ENCODE measurements at places on chromosomes 6 and 20. TPM values are rescaled to one million over a fixed set of nuclear protein-coding genes. Genes with fewer than 3 reads are reported as not detected.
A peak's percentile ranks its signal among the peaks of the same experiment; 100 is the strongest.

GRCh38 chr6:132298344-132298949 is 102.8 kb downstream of the MOXD1 start:
- peak; percentile 48 for DNase-seq

GRCh38 chr20:61627791-61628415 is 375.8 kb downstream of the CDH4 start:
- no peak for DNase-seq

DNA sequence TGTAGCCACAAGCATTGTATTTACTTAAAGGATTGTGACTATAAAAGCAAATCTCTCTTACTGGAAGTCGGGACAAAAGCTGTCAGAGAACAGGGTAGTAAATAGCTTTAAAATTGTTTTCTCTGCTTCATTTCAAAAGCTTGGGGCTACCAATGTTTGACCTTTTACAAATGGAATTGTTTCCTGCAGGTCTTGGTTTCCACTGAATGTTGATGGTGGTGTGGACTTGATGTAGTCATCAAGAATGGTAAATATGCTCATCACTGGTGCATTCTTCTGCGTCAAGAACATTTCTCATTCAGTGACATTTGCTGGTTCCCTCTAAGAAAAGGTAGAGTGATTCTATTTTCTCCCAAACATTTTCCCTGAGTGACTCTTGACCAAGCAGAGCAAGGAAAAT is 435.4 kb upstream of the KHDRBS2 start:
- DNase-seq, result no peak

DNA sequence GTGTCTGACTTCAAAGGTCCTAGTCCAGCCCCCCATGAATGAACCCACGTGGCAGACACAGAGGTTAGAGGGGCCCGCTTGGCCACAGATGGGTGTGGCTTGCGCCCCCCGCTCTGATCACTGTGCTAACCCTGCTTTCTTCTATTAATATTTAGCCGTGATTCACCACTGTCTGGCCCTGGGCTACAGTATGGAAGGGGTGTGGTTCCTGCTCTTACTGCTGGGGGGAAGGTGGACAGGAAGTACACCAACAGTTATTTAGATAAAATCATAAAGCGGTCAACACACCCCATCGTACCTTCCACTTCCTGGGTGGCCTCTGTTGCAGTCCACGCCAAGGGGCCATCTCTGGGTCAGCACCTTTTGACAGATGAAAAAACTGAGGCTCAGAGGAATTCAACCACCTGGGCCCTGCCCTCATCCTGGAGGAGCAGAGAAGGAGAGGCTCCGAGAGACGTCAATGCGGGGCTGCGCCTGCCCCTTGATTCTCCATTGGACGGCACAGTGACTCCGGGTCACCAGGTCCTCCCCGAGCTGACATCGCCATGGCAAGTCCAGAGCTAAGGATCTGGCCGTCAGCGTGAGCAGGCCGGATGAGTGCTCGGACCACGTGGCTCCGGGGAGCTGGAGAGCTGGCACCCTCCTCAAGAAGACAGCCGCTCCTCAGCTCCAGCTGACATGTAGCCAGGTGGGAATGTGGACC is 206.3 kb downstream of the PREX1 start:
- no peak for DNase-seq

DNA sequence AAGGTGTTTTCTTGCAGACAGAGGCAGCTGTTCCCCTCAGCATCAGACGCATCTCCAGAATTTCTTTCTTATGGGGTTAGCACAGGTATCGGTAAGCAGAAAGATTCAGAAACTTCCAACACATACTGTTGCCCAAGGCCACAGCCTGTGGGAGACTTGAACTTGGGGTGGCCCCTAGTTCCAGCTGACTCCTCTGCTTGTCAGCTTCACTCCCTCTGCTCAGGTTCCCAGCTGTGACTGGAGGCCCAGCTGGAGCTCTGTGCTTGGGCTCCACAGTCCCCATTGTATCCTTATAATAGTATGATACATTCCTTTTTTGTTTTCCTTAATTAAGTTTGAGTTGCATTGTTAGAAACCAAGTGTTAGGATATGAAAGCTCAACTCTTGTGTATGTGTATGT is 26.2 kb upstream of the BTN3A2 start:
- no peak for DNase-seq

DNA sequence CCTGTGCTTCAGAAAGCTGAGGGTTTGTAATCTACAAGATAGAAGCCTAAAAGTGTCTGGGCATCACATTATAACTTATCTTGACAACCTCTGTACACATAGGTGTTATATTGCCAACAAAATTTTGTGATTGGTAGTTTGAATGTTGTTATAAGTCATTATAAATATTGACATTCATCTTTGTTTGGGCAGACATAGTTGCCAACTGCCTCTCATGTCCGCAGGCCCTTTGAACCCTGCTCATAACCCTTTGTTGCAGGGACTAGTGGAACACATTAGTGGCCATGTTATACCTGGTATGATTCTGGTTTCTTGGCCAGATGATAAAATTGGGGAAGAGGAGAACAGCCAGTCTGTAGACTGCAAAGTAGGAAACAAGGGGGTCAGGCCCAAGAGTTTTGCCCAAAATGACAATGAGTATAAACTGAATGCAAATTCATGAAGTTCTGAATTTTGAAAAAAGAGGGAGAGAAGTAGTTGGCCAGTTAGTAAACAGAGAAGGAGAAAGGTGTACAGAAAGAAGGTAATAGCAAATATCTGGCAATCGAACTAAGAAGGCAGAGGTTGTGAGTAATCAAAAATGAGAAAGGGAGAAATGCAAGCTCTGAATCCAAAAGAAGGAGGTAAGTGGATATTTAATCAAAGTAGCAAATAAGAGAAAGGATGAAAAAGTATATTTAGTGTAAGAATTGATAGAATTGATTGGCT is 21.6 kb upstream of the LMBRD1 start:
- no peak for DNase-seq

DNA sequence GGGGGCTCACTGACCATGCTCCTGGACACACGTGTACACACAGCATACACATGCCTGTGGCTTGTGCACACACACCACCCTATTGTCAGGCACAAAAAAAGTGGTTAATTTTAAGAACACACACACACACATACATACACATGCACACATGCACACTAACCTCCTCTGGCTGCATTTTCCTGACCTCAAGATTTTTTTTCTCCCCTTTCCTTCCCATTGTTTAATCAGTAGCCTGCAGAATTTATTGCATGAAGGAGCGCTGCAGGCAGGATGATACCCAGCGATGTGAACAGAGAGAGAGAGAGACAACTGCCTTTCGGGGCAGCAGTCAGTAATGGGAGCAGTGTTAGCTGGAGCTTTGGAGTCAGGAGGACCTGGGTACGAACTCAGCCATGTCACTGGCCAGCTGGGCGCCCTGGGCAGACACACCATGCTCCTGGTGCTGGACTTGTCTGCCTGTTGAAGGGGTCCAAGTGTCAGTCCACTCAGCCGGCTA is 990 bp upstream of the TRAF3IP2 start:
- no peak for DNase-seq

GRCh38 chr20:8020314-8021079 is 936 bp upstream of the TMX4 start:
- peak; percentile 60 for DNase-seq

DNA sequence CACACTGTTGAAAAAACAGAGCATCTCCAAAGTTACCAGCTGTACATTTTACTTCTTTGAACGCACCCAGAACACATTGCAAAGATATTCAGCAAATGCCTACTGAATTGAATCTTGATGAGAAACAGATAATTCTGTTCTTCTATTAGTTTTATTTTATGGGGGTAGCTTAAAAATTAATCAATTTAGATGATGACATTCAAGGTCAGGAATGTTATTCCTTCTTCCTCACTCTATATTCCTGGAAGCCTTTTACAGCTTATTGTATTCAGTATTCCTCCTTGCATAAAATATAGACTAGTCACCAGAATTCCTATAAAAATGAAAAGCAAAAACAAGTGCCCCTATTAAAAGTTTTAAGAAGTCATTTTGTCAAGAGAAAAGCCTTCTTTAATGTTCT is 21.4 kb upstream of the GMDS start:
- DNase-seq, result no peak

DNA sequence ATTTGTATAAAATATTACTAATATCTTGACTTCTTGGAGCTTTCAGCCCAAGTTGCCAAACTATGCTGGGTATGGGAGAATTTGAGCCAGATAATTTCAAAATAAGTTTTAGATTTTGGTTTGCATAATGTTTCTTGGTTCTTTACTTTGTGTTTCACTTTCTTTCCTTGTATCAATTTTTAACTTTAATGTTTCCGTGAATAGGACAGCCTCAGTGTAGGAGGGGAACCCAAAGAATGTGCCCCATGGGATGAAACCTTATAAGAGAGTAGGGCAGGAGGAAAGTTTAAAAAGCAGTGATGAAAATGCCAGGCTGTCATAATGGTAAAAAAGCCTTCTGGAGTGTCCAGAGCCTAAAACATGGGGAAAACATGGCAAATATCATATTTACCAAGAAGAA is 252.4 kb upstream of the IRAK1BP1 start:
- no peak for DNase-seq

GRCh38 chr6:167324111-167324510 is 775 bp upstream of the TTLL2 start:
- no peak for DNase-seq

DNA sequence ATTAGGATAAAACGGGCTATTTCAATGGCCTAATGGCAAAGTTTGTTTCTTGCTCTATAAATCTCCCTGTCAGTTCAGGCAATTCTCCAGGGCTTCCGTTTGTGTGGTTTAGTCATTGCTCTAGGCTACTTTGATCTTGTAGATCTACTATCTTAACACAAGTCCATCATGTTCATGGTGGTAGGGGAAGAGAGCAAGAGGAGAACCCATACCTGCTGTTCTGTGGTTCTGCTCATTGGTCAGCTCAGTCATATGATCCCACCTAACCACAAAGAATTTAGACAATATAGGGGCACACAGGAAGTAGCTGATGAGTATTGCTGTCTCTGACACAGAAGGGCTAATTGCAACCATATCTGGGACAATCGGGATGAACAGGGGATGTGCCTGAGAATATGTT is 4.9 kb upstream of the DEK start:
- DNase-seq, result peak; percentile 42

DNA sequence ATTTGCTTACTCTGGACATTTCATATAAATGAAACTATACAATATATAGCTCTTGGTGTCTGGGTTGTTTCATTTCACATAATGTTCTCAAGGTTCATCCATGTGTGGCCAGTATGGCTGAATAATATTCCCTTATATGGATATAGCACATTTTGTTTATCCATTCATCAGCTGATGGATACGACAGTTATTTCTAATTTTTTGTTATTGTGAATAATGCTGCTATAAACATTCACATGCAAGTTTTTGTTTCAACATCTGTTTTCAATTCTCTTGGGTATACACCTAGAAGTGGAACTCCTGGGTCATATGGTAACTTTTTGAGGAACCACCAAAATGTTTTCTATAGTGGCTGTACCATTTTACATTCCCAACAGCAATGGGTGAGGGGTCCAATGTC is 101.1 kb downstream of the CDK19 start:
- DNase-seq, result no peak

- no peak for DNase-seq
Measured at GRCh38 chr6:71280701-71281100, 7.9 kb upstream of the OGFRL1 start.

Gene MYB
- total RNA-seq, result 73.6 TPM

Gene CDSN
- not detected for total RNA-seq

Gene PREX1
- total RNA-seq, result 156 TPM

Gene ENPP1
- 0.47 TPM for total RNA-seq

Gene AK9
- 4.4 TPM for total RNA-seq

Gene ZNF76
- total RNA-seq, result 61.8 TPM

Gene ERVFRD-1
- not detected for total RNA-seq

Gene PSORS1C2
- not detected for total RNA-seq

Gene HS3ST5
- not detected for total RNA-seq

Gene CST7
- total RNA-seq, result 177 TPM

Gene BPIFB4
- total RNA-seq, result not detected

Gene ULBP1
- 1.2 TPM for total RNA-seq

All from activated CD8-positive, alpha-beta memory T cell treated with anti-CD3 and anti-CD28 coated beads, Interleukin-2, amount 10 ng/mL, durations not matched to agents 7 days and 5 days (primary cell).